NCI-H82 (cell line): ENCODE measurements at places on chromosomes 11 and 22.

- DNase-seq: no peak
These were observed 119.2 kb downstream of the ME3 start for GRCh38 chr11:86553265-86553664.

DNA sequence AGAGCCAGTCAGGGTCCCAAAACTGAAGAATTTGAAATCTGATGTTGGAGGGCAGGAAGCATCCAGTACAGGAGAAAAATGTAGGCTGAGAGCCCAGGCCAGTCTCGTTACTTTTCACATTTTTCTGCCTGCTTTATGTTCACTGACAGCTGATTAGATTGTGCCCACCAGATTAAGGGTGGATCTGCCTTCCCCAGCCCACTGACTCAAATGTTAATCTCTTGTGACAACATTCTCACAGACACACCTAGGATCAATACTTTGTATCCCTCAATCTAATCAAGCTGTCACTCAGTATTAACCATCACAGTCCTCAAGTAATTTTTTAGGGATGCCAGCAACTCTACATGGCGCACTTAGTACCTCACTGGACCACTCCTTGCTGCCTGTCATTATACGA is 1345.3 kb downstream of the FAM181B start:
- peak; percentile 2 for DNase-seq

DNA sequence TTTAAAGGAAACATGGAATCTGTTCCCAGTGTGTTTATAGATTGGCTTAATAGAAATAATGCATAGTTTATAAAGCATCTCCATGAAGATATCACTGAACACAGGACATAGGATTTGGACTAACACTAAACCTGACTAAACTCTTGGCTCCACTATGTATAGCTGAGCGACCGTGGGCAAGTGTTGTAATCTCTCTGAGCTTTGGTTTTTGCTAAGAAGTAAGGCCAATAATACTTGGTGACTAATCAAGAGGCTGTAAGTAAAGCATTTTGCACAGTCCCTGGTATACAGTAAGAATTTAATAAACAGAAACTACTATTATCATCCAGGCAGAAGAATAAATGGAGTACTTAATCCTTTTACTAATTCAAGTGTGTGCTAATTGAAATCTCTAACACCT is 125.5 kb upstream of the MTMR2 start:
- no peak for DNase-seq

DNA sequence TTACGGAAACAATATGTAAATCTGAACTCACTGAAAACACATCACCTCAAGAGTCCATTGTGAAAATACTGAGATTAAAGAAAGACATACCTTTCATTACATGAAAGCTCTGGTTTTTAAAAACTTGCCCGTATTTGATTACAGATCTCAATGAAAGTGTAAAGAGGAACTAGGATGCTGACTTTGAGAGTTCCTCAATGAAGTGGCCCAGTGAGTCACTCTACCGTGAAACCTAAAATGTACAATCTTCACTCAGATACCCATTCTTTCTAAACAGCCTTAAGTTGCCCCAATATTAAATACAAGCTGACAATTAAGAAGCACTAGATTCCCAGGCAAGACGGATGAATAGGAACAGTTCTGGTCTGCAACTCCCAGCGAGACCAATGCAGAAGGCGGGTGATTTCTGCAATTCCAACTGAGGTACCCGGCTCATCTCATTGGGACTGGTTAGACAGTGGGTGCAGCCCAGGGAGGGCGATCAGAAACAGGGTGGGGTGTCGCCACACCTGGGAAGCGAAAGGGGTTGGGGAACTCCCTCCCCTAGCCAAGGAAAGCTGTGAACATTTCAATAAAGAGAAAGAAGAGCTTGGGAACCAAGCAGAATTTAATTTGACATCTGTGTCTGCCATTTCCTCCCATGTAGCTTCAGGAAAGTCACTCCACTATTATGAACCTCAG is 33.8 kb upstream of the OR9G4 start:
- DNase-seq: no peak

DNA sequence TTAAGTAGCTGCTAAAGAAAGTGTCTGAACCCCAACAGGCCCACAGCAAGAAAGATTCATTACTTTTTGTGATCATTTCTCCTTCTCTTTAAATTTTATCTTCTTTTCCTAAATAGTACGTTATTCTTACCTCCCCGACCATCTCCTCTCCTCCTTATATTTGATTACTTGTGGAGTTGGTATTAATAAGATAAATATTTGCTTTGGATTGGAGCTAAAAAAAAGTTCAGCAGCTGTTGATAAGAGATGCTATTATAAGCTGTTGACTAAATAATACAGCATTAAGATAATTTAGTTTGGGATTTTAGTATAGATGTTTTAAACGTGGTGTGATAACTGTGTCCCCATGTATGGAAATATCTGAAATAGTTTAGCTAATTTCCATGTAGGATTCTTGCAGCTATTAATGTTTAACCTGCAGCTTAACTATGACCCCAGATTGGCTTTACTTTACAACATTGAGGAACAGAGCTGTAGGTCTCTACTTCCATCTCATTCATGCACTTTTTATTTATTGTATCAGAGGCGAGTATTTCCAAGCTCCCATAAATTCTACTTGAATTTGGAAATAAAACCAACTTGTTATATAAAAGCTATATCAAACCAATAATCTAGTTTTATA is 37.8 kb downstream of the ZNF143 start:
- no peak for DNase-seq

- peak; percentile 44 for DNase-seq
These were observed 100.6 kb upstream of the SORL1-AS1 start for GRCh38 chr11:121553389-121553788.

GRCh38 chr22:28341001-28341400 is 338.6 kb downstream of the TTC28 start:
- no peak for DNase-seq

- no peak for DNase-seq
These were observed 33.2 kb downstream of the CCDC90B start for GRCh38 chr11:83252941-83253340.

GRCh38 chr22:48106715-48107259 is 1344.3 kb downstream of the TBC1D22A start:
- DNase-seq: no peak

GRCh38 chr11:94923004-94923334 is 50.4 kb downstream of the CWC15 start:
- no peak for DNase-seq

GRCh38 chr11:116348226-116348625 is 424.6 kb downstream of the BUD13 start:
- peak; percentile 4 for DNase-seq

- DNase-seq: no peak
These were observed 59.3 kb upstream of the FAM181B start for GRCh38 chr11:82792822-82793569.

GRCh38 chr22:27719535-27720227 is 81.9 kb downstream of the MN1 start:
- peak; percentile 22 for DNase-seq

DNA sequence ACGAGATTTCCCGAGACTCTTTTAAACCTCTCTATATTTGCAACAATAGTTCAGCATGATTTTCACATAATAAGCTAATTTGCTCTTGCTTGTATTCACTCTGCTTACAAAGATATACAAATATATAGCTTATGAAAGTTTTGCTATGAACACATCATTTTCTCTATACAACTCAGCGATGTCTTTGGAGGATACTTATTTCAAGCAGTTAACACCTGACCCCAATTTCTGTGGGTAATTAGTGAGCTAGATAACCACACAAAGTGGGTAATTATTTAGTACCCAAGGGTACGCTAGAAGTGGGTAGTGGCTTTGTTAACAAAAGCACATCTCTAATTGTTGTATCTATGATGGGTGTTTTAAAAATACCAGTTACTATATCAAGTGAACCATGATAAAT is 12.3 kb downstream of the BLID start:
- no peak for DNase-seq

DNA sequence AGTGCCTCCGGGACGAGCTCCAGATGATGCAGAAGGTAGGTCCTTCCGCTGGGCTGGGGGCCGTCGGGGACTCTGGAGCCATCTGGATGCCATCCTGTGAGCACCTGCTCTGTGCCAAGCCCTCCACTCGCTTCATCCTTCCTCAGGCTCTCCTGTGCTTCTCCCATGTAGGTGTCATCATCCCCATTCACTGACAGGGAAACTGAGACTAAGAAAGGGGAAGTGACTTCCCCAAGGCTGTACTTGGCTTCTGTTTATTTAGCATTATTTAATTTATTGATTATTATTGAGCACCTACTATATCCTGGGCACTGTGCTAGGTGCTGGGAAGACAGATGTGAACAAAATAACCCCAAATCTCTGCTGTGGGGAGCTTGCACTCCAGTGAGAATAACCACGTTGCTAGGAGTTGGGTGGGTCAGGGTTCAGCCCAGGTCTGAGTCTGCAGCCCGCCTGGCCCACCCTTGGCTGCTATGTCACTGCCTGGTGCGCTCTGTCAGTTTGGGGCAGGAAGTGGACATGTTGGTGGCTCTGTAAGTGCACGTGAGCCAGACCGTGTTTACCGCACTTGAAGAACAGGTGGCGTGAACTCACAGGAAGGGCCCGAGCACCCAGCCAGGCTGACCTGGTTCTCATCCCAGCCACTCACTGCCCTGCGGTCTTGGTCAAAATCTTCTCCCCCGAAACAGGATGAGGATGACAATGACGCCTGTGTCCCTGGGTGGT is 35.9 kb upstream of the GCAT start:
- no peak for DNase-seq

DNA sequence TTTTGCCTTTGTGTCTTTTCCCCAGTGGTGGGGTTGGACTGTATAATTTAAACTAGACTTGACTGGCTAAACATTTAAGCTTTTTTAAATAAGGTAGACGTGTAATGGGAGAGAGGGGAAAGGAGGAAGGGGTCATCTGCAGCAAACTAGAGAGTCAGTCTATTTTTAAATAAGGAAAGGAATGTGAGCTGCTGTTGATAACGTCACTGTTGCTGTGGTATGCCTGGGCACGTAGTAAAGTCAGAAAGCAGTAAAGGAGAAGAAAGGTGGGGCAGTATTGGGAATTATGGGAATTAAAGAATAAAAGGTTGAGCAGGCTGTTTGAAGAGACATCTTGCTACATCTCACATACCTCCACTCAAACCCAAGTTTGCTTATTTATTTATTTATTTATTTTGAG is 80.4 kb upstream of the FSHB start:
- DNase-seq: no peak
